GM20000 (cell line): ENCODE measurements at places on chromosomes 1 and 21.

DNA sequence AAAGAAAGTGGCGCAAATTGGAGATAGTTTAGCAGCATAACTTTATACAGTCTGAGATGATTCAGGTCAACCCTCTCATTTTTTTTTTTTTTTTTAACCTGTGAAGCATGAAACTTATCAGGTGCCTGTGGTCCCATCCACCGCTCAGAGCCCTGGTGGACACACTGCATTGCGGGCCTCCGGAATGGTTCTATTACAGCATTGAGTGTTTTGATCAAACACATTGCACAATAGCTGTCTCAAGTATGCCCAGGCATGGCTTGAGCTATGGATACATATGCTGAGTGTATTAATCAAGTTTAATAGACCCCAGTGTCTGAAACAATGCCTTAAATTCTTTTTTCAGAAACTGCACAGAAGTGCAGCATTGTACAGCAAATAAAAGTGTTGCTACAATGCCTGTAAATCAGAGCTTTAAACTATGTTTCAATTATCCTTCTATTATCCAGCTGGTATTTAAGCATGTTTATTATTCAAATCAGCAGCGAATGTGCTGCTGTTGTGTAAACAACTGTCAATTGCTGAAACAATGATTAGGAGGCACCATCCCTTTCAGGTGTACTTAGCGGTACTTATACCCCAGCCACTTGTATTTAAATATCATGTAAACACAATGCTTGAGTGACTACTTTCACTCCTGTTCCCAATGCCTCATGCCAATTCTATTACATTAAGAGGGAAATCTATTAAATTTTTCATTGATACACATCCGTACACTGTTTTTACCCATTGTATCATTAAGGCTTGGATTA is 456.6 kb downstream of the RPS6KC1 start:
- DNase-seq = no peak

DNA sequence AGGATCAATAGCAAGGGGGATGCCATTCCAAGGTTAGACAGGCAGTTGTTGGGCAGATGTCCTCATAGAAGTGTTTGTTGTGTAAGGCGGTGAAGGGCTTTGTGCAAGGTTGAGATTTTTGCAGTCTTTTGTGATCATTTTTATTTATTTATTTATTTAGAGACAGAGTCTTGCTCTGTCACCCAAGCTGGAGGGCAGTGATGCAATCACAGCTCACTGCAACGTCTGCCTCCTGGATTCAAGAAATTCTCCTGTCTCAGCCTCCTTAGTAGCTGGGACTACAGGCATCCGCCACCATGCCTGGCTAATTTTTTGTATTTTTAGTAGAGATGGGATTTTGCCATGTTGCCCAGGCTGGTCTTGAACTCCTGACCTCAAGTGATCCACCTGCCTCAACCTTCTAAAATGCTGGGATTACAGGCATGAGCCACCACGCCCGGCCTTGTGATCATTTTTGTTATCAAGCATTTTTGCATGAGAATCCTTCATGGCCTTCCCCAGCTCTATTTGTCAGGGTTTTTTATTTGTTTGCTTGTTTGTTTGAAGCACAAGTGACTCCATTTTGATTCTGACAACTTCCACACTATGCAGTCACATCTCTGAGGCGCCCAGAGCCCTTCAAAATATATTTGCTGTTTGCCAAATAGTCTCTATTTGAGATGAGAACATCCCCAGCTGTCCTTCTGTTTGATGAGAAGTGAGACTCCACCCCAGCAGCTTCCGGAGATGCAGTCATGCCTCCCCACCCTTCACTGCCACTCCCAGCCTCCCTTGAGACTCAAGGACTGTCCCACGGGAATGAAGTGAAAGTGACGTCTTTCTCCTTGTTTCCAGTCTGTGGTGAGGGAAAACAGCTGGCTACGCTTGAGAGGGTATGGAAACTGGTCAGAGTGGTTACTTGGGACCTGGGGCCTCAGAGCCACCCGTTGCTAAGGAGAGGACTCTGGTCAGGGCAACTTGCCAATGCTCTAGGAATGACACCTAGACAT is 38.0 kb downstream of the TMEM50B start:
- DNase-seq = peak; percentile 73

DNA sequence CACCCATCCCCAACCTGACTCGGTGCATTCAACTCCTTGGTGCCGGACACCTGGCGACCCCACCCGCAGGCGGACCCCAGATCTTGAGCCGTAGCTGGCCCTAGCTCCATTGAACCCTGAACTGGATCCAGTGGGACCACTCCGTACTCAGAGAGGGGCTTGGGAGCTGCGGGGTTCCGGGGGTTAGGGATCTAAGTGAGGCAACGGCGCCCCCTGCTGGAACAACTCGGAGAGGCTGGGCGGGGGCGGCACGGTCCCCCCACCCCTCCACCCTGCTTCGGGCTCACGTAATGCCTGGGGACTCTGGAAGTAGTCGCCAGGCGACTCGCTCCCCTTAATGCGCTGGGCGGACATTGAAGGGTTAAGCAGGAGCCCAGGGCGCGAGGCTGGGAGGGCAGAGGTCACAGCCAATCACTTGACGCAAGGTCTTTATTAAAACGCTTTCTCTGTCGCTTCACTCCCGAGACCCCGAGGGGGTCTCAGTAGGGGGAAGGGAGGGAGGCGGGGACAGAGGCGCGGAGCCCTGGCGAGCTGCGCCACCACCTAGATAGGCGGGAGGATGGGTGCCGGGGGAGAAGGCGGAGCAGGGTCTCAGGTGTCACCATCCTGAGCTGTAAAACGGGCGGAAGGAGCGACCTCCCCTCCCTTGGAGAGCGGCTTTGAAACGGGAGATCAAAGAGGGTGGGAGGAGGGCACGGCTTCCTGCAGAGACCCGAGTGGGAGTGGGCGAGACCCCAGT is 704 bp upstream of the CRABP2 start:
- DNase-seq = peak; percentile 82

DNA sequence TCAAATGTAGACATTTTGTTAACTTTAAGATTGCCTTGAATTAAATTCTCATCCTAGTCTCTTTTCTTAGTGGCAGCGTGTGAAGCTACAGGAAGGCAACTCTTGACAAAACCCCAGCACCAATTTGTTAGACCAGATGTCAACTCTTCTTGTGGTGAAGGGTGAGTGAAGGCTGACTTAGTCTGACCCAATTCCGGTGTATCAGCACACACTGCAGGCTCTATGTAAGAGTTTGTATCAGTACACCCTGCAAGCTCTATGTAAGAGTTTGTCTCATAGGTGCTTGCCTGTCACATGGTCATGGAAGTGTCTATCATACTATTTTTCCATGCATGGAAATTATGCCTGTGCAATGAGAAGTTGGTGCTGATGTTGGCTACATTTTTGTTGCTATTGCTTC is 16.8 kb downstream of the CR2 start:
- DNase-seq = no peak

DNA sequence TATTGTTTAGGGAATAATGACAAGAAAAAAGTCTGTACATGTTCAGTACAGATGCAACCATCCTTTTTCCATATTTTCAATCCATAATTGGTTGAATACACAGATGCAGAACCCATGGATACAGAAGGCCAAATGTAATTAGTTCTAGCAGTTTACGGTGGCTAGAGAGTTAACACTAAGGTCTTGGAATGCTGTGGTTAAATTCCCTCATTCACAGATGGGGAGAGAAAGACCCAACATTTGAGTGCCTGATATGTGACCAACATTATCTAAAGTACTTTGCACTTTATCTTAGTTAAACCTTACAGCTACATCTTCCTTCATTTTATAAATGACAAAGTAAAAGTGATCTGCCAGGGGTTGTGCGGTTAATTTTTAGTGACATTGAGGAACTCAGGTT is 5.3 kb downstream of the SCMH1 start:
- no peak for DNase-seq

- DNase-seq = no peak
Observed at GRCh38 chr1:228882041-228882770, 146.9 kb downstream of the RHOU start.
